Omental fat pad (tissue), 4 donors: ENCODE measurements at places on chromosomes 7 and 10. TPM values are rescaled to one million over a fixed set of nuclear protein-coding genes. Genes with fewer than 3 reads are reported as not detected.
A peak's percentile ranks its signal among the peaks of the same experiment; 100 is the strongest.

DNA sequence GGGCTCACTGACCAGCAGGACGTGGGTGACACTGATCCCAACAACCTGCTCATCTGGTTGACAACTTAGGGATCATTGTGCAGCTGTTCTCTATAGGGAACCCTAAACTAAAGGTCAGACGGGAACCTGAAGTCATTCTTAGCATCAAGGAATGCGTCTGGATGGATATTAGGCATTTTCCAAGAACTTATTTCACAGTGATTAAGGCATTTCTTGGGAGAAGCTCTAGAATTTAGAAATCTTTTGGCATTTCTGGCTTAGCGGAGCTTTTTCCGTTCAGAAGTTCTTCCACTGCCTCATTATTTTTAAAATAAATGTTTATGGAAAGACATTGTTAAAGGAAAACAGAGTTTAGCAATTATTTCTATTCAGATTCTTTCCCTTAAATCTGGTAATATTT is 303.3 kb upstream of the IGFBP3 start:
- no peak for DNase-seq

DNA sequence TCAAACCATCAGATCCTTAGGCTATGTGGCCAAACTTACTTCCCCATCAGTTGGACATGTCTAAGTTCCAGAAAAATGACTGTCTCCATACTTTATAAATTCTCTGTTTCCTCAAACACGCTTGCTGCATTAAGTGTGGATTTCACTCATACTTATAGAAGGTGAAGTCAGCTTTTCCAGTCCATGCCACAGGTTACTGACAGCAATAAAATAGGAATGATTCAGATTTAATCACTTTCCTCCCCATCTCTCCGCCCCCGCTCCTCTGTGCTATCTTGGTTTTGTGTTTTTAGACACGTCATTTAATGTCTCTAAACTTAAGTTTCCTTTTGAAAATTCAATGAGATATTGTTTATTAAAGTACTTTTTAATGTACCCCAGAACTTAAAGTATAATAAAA is 1098.0 kb upstream of the C7orf33 start:
- DNase-seq, result no peak

- no peak for DNase-seq
These were observed 883 bp upstream of the TRA2A start for GRCh38 chr7:23532490-23533237.

DNA sequence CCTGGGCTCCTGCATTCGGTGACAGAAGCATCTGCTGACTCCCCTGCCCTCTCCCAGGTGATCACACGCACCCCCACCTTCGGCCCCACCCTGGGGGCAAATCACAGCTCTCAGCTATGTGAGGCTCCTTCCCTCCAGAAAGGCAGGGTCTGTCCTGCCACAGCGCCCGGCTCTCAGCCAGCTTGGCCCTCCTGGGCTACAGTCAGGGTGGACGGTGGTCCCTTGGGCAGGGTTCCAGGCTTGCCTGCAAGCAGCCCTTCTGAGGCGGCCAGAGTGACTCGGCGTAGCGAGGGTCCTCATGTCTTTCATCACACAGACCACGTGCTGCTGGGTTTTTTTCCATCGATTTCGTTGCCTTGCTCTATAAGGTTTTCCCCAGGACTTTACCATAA is 53.6 kb upstream of the EBF3 start:
- DNase-seq, result no peak

DNA sequence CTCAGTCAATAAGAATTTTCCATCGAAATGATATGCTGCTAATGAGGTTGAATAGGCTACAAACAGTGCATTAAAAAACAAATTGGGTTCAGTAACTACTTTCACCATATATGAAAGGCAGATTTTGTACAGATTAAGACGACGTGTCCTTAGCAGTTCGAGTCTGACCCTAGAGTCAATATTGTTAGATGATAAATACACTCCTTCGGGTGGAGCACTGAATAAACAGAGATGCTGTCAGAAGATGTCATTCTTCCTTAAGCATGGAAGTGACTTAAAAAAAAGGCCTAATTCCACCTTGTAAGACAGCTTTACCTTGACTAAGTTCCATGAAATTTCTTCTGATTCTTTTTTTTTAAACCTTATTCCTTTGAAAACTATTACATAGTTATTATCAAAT is 5.8 kb upstream of the AGR2 start:
- no peak for DNase-seq

DNA sequence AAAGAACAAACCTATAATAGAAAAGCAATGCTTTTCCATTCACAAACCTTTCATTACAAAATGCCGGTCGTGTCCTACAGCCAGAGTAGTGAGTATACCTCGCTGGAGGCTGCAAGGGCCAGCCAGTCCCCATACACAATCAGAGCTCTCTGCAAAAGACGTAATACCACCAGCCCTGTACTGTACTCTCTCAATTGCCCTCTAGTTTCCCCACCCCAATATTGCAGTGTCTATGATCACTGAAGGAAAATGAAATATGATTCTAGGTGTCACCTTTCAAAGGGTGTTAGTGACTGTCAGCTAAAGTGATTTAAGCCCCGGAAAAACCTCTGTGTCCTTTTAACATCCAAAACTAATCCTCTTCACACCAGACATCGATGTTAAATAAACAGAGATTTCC is 24.8 kb downstream of the PLXNA4 start:
- DNase-seq, result no peak

DNA sequence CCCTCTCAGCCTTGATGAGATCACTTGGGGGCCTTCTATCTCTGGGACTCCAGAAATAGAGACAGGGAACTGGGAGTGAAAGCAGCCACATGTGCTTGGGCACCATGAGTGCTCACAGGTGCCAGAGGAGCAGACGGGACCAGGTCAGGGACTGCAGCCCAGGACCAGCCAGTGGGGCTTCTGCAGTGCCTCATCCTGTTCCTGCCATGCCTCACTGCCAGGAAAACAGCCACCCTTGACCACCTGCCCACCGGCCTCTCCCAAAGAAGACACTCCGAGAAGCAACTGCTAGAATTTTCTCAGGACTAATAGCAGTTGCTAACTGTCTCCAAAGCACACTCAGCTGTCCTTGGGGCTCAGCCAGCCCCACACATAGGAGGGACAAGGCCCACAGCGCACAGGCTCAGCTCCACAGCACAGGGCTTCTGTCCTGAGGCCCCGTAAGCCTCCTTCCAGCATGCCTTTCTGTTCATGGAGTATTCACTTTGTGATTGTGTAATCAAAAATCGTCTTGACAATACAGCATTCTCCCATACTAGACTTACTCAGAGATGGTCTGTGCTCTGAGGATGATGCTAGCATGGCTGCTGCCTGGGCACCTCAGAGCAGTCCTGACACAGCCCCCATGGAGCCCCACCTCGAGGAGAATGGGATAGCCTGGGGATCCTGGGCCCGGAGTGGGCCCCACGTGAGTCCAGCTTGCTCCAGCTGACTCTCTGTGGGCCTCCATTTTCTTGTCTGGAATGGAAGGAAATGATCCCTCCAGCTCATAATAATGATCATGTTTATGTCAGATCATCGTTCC is 115.7 kb upstream of the RET start:
- DNase-seq, result peak; percentile 16

DNA sequence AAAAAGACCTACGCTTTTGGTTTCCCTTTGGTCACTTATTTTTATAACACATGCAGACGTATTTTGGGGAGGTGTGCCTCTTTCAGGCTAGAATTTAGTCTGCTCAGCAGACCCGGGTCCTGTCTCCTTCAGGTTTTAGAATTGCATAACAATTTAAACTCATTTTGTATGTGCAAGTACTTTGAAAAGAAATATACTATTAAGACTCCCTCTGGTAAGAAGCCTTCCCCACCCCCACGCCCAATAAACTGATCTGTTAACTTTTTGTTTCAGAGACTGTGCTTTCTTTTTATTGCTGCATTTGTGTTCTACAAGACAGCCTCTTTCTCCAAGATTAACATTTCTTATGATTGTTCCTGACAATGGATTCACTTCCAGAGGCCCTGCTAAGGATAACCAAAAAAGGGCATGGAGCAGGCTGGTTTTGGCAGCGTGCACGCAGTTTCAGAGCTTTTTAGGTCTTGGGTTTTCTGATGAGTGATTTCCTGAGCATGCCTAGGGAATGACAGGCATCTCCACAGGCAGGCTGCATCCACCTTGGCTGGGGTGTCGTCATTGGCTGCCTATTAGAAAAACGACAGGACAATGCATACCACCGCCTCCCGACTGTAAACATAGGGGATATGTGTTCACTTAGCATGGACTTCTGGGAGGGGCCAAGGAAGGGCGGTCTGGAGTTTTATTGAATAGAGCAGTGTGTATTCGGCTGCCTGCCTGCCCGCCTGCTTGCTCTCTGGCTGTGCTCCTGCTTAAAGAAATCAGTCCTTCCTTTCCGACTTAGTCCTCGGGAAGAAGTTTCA is at the start of gene CALD1:
CALD1 (plus strand) TSS at position 694 of the 800 bp plus-strand sequence. CDS start 88,100 bp downstream, outside the sequence.
- peak; percentile 40 for DNase-seq

DNA sequence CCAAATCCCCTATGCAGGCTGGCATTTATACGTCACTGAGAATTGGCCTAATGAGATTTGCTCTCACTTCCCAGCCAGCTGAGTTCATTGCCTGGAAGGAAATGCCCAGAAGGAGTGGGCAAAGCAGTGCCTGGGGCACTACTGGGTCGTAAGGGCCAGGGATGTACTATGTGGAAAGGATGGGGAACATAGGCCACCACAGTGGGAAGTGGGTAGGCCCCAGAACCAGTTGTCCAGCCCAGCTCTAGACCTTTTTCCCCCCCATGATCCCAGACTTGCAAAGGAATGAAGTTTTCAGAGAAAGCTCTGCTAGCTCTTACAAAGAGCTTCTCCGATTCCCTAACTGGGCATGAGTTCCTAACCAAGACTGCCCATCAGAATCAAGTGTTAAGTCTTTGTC is 13.9 kb downstream of the TRPV5 start:
- no peak for DNase-seq

DNA sequence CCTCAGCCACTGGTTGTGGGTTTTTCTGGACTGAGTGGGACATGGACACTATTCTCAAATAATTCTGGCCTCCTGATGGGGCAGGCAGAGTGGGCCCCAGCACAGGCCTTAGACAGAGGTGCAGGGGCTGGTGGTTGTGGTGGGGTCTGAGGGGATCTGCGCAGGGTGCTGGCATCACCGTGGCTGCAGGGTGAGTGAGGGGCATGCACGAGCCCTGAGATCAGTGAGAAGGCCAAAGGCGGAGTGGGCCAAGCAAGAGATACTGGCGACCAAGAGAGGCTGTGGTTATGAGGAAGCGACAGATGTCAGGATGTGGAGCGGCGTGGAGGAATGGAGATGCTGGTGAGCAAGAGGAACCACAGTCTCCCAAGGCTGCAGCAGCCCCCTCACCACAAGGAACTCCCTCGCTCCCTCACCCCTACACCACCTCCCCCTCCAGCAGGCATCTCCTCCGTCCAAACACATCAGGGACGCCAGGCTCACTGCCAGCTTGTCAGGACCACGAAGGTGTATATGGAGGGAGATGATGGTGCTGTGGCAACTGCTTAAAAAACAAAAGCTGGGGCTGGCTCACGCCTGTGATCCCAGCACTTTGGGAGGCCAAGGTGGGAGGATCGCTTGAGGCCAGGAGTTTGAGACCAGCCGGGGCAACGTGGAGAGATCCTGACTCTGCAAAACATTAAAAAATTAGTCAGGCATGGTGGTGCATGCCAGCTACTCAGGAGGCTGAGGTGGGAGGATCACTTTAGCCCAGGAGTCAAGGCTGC is 9.6 kb downstream of the PRF1 start:
- DNase-seq, result no peak

RBP3 gene
- total RNA-seq, result not detected

GPC2 gene
- not detected for total RNA-seq

DNA sequence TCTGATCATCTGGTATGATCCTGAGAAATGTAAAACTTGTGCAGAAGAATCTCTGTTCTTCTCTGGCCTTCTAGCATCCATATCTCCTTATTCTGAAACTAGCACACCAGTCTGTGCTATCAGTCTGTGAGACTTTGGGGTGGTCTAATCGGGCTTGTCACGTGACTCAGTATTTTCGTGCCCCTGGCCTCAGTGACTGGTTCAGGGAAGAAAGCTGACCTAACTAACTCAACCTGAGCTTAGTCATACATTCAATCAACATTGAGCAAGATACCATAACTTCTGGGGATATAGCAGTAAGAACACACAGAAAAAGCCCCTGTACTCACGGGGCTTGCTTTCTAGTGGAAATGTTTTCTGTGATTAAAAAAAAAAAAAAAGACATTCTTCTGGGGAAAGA is 109.3 kb downstream of the DKK1 start:
- DNase-seq, result no peak

DNA sequence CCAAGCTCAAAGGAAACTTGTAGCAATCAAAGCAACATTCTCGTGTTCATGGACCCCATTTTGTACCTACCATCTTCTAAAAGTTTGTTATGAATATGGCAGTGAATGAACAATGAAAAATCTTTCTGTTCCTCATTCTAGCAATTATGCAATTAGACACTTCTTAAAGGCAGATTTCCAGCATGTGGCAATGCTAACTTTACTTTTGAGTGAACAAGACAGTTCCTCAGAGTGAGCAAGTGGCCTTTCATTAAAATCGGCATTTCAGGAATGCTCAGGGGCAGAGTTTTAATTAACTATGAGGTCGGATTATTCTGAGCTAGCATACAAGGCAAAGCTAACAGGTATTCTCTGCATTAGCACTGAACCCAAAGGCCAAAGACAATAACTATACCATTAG is 48.4 kb upstream of the NFE2L3 start:
- no peak for DNase-seq

IL2RA gene
- total RNA-seq, result 25.0 TPM

DNA sequence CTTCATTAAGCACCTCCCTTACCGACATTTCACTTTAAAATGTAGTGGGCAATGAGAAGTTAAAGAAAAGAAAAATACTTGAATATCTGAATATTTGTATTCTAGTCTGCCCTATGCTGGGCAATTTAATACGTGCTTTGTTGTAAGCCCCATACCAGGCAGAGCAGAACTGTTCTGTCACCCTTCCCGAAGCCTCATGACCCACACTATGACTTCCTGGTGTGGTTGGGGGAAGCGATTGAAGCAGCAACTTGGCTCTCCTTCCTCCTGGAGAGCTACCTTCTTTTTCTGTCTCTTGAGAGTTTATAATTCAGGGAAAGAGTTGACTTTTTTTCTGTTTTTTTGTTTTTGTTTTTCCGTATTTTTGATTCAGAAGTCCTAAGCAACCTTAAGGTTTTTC is 243.7 kb downstream of the INHBA start:
- DNase-seq, result no peak

GRCh38 chr7:28165961-28166955 is 14.3 kb downstream of the JAZF1 start:
- no peak for DNase-seq

- no peak for DNase-seq
These were observed 7.7 kb downstream of the DIP2C start for GRCh38 chr10:681670-682318.
